Kidney epithelial cell (primary cell): ENCODE measurements at places on chromosomes 7 and 10. TPM values are rescaled to one million over a fixed set of nuclear protein-coding genes. Genes with fewer than 3 reads are reported as not detected.

DNA sequence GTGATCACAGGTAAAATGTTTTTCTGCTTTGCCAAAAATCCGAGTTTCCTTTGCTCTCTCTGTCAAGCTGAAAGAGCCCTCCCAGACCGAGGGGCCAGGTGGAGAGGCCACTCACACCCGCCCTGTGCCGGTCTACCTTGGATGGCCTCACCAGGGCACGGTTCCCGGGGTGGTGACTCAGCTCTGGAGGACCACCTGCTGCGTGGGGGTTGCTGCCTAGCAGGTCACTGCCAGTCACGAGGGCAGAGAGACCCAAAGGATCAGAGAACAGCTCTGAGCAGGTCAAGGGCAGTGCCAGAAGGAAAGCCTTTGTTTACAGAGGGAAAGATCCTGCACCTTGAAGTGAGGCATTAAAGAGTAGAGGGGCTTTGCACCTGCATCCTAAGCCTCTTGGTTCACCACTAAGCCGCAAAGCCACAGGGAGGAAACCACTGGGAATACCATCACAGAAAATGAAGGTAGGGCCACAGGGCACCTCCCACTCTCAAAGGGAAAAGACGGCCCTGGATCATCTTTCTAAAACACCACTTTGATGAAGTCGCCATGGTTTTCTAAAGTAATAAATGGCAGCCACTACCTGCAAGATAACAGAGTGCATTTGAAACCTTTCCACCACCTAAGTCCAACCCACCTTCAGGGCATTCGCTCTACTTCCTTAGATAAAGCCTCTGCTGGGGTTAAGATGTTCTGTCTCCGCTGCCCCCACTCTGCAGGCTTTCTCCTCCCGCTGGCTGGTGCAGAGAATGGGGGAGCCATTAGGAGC is 160.3 kb upstream of the KLF14 start:
- no peak for DNase-seq

Gene PPA1
- total RNA-seq, result 179 and 201 TPM in 2 replicates

Gene LBX1
- total RNA-seq, result not detected in 2 replicates

Gene MLXIPL
- 0.04 and 0.14 TPM in 2 replicates for total RNA-seq

DNA sequence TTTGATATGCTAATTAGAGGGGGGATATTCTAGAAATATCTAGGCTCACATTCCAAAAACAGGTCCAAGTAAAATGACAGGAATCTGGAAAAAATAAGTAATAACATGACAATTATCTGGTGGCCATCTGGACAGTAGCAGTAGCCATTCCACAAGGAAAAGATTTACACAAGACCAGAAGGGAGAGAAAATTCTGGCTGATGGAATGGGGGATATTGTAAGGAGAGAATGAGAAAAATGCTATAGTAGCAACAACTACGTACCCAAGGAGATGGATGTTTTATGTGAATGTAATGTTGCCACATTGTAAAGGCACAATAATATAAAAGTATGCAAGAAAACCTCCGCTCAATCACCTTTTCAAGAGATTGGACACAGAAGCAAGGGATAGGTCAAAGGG is 5.4 kb downstream of the MYOF start:
- DNase-seq, result no peak
